ENCODE measurements at places on chromosomes 6 and 20. TPM values are rescaled to one million over a fixed set of nuclear protein-coding genes. Genes with fewer than 3 reads are reported as not detected.

WFDC12 gene
- polyA plus RNA-seq: 0.10 TPM

PDYN gene
- polyA plus RNA-seq: not detected

PTCRA gene
- not detected for polyA plus RNA-seq

TAP1 gene
- polyA plus RNA-seq: 35.5 TPM

FAM162B gene
- polyA plus RNA-seq: not detected

BTNL2 gene
- polyA plus RNA-seq: not detected

STMND1 gene
- polyA plus RNA-seq: not detected

MAP1LC3A gene
- polyA plus RNA-seq: 2.5 TPM

DCDC2 gene
- 0.02 TPM for polyA plus RNA-seq

RWDD2A gene
- 1.00 TPM for polyA plus RNA-seq

DNA sequence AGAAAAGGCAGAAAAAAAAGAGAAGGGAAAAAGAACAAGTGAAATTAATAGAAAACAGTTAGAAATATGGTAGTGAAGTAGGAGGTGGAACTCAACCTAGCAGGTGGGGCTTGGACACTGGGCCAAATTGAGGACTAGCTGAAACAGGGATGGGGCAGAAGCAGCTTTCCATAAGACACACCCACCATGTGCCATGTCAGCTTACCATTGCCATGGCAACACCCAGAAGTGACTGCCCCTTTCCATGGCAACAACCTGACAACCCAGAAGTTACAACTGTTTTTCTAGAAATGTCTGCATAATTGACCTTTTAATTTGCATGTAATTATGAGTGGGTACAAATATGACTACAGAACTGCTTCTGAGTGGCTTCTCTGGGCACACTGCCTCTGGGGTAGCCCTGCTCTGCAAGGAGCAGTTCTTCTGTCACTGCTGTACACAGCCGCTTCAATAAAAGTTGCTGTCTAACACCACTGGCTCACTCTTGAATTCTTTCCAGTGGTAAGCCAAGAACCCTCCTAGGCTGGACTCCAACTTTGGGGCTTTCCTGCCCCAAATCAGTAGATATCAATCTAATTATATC, 35.9 kb upstream of the SLC24A3 start:
- no peak for DNase-seq

- no peak for DNase-seq
Measured at GRCh38 chr6:154650351-154650750, 82.9 kb upstream of the SCAF8 start.

- peak; percentile 33 for DNase-seq
Measured at GRCh38 chr6:32244946-32245398, 21.1 kb upstream of the NOTCH4 start.

- DNase-seq: no peak
Measured at GRCh38 chr6:22362361-22362760, 65.5 kb upstream of the PRL start.

DNA sequence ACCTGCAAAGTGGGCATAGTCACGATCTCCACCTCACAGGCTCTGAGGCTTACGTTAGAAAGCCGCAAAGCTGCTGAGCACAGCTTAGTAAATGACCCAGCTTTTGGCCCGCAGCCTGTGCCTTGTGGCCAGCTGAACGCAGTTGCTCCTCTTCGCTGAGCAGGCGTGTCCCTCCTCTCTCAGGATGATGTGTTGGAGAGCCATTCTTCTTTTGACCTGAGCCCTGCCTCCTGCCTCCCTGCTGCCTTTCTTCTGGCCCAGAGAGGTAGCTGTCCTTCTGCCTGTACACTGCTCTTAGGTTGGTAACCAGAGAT, 47.6 kb upstream of the MYL9 start:
- peak; percentile 85 for DNase-seq

- DNase-seq: peak; percentile 54
Measured at GRCh38 chr6:2103765-2104523, 141.5 kb downstream of the GMDS start.

- no peak for DNase-seq
Measured at GRCh38 chr6:75171986-75172385, 33.9 kb downstream of the COL12A1 start.
